ENCODE measurements at places on chromosomes 2 and 18.

GRCh38 chr2:147327613-147328012 lies 517.2 kb upstream of the ACVR2A start:
- DNase-seq: no peak

GRCh38 chr2:234996941-234997270 lies 45.1 kb downstream of the SH3BP4 start:
- no peak for DNase-seq

GRCh38 chr18:69992776-69993175 lies 45.1 kb upstream of the CD226 start:
- no peak for DNase-seq

GRCh38 chr18:45913276-45913675 lies 53.9 kb downstream of the EPG5 start:
- DNase-seq: no peak
